T-helper 17 cell (primary cell): ENCODE measurements at places on chromosomes 3 and 15.

GRCh38 chr3:139312959-139313358 lies 30.9 kb upstream of the MRPS22 start:
- peaks cover 2% of the 10 kb centered on the region for H3K4me1 ChIP-seq
- no peak overlapping the region for H3K27ac ChIP-seq
- peaks cover 56% of the 10 kb centered on the region for H3K27me3 ChIP-seq
- no peak for DNase-seq
- H3K4me3 ChIP-seq = no peak overlapping the region

GRCh38 chr15:39641191-39641889 lies 60.5 kb downstream of the THBS1 start:
- H3K36me3 ChIP-seq = no peaks in the 10 kb centered on the region
- peak overlapping the region; percentile 91 for H3K27ac ChIP-seq
- peak overlapping the region; percentile 51 for H3K4me3 ChIP-seq
- no peaks in the 10 kb centered on the region for H3K27me3 ChIP-seq
- peaks cover 11% of the 10 kb centered on the region for H3K4me1 ChIP-seq

DNA sequence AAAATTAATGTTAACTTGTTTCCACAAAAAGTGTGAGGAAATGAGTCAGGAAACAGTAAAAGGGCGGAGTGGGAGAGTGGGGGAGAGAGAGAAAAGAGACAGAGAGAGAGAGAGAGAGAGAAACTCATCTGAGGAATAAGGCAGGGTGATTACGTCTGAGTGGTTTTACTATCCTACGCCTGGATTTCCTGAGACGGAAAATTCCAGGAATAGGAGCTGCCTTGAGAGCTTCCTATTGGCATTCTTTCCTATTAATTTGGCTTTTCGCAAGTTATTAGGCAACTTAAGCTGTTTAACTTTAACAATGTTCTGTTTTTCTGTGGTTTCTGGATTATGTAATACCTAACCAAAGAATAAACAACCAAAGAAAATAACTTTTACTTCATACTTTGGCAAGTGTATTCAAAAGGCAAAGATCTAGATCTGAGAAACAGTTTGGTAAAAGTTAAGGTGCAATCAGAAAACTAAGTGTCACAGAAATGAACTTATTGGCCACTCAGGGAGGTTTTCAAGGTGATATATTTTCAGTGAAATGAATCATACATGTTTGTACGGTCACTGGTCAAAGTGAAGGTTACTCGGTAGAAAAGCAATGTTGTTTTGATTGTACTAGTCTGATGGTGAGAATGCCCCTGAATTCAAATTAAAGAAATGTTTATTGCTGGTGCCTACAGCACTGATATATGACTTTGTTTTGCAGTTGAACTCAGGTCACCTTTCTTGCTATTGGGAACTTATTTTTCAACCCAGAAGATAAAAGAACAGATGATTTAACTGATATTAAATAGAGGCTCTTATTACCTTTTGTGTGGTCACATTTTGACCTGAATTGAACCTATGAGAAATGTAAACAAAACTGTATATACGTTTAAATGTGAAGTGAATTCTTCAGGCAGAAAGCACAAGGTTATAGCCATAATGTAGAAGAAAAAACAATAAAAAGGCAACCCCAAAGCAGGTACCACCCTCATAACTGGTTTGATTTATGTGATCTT lies 39.9 kb upstream of the TNFSF10 start:
- H3K27ac ChIP-seq = peak overlapping the region; percentile 93
- no peaks in the 10 kb centered on the region for H3K36me3 ChIP-seq
- peaks cover 17% of the 10 kb centered on the region for H3K4me1 ChIP-seq
- H3K27me3 ChIP-seq = no peaks in the 10 kb centered on the region

DNA sequence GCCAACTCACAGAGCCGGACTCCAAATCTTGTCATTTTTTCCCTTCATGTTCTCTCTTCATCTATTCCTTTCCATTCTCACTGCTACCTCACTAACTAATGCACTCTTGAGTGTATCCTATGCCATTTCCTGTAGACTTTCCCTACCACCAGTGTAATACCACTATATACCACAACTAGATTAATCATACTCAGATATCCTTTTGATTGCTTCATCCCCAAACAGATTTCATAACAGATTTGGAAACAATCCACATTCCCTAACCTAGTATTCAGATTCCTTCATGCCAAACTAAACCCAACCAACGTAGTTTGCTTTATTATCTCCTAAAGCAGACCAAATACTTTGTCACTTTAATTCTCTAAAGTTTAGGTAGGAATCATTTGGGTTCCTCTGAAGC lies 2.6 kb upstream of the PLOD2 start:
- DNase-seq = no peak
- peaks cover 3% of the 10 kb centered on the region for H3K36me3 ChIP-seq
- H3K27me3 ChIP-seq = peaks cover 50% of the 10 kb centered on the region
- no peak overlapping the region for H3K27ac ChIP-seq

GRCh38 chr3:101182734-101183133 lies 137.6 kb downstream of the IMPG2 start:
- H3K4me1 ChIP-seq = no peaks in the 10 kb centered on the region
- H3K27ac ChIP-seq = no peak overlapping the region
- H3K4me3 ChIP-seq = no peak overlapping the region
- peaks cover 3% of the 10 kb centered on the region for H3K36me3 ChIP-seq
- no peak for DNase-seq
- H3K27me3 ChIP-seq = peaks cover 8% of the 10 kb centered on the region
